GM19239 (cell line): ENCODE measurements at places on chromosomes 6 and 20.

DNA sequence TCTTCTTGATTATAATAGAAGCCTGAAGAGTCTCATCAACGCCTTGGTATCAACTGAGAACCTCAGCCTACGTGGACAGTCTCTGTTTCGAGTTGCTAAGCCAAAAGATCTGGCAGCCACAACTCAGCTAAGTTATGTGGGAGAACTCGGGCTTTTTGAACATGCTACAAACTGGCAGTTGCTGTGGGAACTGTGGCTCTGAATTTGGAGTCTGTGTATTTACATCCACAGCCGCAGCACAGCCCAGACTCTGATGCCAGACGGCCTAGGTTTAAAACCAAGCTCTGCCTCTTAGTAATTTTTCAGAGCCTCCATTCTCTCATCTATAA is 35.8 kb downstream of the RIPOR2 start:
- no peak for DNase-seq

- DNase-seq, result no peak
Measured at GRCh38 chr6:39843305-39844020, 51.3 kb downstream of the DAAM2 start.

DNA sequence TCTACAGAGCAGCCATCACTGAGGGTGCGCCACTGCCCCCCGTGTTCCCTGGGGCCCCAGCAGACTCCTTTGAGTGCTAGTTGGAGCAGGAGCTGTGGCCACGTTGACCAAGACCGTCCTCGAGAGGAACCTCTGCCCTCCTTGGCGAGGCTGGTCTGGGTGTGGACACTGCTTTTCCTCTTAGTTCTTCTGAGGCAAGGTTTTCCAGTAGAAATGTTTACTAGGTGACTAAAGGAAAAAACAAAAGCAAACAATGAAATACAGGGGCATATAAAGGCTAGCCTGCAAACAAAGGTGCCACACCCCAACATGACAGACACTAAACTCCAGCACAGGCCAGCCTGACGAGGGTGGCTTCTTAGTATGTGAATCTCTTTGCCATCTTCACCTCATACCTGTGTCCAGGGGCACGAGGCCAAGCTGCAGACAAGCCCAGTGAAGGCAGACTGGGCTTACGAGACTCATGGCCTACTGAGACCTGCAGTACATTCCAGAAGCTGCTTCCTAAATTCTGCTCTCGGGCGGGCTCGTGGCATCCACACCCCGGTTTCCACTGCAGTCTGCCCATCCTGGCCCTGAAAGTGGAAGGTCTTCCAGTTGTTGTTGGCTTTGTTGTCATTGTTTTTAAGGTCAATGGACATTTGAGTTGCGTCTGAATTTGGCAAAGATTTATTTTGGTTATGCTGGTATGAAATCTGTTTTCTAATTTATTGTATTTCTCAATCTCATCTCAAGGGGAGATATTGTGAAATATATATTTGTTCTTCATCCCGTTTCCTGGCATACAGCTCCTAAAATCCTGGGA is 39.2 kb downstream of the FAM50B start:
- no peak for DNase-seq

GRCh38 chr6:109958626-109959025 is 19.5 kb upstream of the GPR6 start:
- DNase-seq, result no peak

DNA sequence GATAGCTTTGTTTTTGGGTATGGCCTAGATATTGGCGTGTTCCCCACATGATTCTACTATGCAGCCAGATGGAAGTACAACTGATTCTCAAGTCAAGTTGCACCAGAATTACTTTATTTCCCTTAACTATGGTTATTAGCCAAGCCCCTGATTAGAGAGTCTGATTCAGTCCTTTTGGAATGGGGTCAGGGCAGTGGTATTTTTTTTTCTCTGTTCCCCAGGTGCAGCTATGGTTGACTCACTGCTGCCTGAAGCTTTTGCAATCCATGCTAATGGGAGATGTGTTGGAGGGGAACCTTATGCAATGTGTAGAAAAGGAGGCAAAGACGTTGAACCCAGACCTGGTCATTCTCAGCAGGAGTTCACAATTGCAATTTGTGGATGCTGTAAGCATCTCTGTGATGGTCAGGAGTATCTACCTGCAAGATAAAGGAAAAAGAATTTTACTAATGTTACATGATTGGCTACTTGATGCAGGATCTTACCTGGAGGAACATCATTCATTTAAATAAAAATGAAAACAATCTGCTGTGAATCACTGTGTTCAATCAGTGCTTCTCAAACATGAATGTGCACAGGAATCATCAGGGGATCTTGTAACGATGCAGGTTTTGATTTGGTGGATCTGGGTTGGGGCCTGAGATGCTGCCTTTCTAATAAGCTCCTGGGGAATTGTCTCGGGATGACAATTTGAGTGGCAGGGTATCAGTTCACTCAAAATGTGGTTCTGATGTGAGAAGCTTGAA is 49.4 kb downstream of the PFDN4 start:
- DNase-seq, result no peak

DNA sequence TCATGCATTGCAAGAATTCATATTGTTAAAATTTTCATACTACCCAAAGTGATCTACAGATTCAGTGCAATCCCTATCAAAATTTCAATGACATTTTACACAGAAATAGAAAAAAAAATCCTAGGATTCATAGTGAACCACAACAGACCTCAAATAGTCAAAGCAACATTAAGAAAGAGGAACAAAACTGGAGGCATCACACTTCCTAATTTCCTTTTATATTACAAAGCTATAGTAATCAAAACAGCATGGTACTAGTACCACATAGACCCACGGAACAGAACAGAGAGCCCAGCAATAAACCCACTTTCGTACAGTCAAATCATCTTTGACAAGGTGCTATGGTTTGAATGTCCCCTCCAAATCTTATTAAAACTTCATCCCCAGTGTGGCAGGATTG is 39.7 kb downstream of the NTSR1 start:
- no peak for DNase-seq

- no peak for DNase-seq
Measured at GRCh38 chr6:63600136-63600535, 27.9 kb downstream of the LOC128125822 start.

DNA sequence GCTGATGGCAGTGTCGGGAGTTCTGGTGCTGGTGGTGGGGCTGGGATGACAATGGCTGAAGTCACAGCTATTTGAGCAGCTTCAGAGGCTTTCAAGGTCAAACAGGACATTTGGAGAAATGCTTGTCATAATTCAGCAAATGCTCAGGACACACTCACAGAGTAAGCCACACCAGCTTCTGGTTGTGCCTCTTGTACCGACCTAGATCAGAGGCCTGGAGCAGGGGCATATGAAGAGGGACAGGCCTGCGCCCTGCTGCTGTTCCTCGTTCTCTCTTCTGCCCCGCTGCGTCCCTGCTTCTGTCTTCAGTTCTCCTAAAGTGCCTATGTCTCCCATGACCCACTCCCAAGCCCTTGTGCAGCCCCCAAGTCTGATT is 893 bp upstream of the PGC start:
- DNase-seq, result no peak

GRCh38 chr20:62357187-62357667 is 9.9 kb downstream of the LAMA5 start:
- DNase-seq, result no peak

- no peak for DNase-seq
Measured at GRCh38 chr6:28543651-28544610, 18.2 kb downstream of the GPX5 start.

- no peak for DNase-seq
Measured at GRCh38 chr20:9503526-9504245, 10.7 kb upstream of the LAMP5 start.

GRCh38 chr20:2084703-2085102 is 16.9 kb upstream of the STK35 start:
- no peak for DNase-seq

DNA sequence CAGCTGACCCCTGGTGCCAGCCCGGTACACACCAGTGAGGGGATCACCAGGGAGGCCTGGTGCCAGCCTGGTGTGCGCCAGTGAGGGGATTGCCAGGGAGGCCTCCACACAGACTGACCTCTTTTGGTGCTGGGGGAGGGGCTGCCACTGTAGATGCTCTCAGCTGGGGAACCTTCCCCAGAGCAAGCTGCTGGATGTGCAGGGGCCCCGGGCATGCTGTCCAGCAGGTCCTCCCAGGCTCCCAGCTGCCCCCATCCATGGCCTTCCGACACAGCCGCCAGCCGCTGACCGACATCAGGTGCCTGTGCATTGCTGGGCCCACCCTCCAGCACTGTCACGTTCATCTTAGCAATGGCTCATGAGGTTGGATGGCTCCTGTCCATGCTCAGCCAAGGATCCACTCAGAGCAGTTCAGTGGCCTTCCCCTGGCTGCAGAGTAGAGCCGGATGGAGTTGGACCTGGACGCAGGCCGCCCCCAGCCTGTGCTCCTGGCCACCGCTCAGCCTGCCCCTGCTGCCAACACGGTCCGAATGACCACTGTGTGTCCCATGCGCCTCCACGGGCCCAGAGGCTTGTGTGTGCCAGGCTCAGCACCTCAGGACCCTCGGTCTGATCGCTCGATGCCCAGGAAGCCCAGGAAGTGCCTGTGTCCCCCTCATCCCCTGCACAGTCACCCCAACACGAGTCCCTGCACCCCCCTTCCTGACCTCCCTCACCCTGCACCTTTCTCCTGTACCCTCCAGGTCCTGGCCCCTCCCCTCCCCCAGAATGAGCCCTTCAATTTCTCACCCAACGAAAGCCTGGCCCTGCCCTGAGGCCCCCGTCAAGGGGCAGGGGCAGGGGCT is 95.7 kb downstream of the YTHDF1 start:
- DNase-seq, result no peak

DNA sequence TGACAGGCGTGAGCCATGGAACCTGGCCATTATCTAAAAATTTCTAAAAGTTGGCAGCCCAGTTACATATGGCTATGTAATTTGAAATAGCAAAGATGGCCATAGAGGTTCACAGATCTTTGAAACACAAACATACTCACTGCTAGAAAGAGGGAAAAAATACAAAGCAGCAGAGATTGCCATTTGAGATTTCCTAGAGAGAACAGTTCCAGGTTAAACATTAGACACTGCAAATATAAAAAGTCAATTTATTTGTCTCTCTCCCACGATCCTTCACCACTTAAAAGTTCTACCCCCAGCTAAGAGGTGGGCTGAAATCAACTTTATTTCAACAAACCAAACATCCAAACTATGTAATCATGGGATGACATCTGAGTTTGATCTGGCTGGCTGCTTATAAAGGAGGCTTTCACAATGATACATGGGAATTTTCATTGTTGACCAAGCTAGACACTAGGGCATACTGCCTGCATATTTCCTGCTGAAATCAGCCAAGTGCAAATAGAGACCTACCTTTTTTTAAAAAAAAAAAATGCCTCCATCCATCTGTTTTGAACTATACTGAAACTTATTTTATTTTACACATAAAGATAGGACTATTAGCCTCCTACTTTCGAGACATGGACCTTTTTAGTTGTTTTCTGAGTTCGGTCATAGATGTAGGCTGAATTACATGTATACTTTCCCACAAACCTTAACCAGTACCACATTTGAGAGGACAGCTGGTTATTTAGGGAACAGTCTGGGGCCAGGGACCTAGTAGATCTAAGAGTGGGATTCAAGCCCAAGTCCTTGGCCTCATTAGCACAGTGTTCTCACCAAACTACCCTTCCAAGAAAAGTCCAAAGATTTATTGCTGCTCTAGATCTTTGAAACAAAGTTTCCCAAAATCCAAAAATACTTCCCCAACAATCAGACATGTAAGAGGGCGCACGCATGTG is 16.6 kb downstream of the DCDC2 start:
- DNase-seq, result no peak

- DNase-seq, result no peak
Measured at GRCh38 chr6:145758113-145758512, 22.8 kb upstream of the EPM2A start.

- DNase-seq, result no peak
Measured at GRCh38 chr6:169132352-169132940, 121.2 kb downstream of the THBS2 start.

- no peak for DNase-seq
Measured at GRCh38 chr20:36043892-36044515, 75.6 kb downstream of the CNBD2 start.

GRCh38 chr6:39313526-39314272 is 520 bp downstream of the KCNK17 start:
- DNase-seq, result no peak

- no peak for DNase-seq
Measured at GRCh38 chr6:144745439-144745838, 460.3 kb downstream of the UTRN start.

DNA sequence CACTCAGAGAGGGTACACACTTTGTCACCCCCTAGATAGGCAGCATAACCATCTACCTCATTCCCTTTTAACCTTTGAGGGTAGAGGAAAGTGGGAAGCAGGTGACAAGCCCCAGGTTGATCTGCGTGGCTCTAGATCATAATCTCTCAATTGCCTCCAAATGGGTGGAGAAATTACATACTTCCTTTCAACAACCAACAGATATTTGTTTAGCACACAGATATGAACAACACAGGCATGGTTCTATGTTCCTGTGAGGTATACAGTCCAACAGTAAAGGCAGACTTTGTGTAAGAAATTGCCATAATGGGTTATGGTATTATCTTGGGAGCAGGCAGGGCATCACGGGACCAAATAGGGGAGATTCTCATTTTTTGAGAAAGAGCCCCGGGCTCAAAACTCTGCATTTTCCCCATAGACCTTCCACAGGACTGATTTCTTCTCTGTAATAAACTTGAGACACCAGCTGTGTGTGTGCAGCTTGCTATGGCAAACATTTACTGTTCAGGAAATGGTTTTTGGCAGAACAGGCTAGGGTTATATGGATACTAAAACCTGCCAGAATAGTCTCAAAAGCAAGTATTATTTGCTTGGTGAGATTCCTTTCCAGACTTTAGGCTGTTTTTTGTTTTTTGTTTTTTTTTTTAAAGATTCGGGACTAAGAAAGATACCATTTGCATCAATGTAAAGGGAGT is 126.2 kb downstream of the CD164 start:
- no peak for DNase-seq

- DNase-seq, result no peak
Measured at GRCh38 chr20:7151676-7152470, 384.4 kb downstream of the BMP2 start.

DNA sequence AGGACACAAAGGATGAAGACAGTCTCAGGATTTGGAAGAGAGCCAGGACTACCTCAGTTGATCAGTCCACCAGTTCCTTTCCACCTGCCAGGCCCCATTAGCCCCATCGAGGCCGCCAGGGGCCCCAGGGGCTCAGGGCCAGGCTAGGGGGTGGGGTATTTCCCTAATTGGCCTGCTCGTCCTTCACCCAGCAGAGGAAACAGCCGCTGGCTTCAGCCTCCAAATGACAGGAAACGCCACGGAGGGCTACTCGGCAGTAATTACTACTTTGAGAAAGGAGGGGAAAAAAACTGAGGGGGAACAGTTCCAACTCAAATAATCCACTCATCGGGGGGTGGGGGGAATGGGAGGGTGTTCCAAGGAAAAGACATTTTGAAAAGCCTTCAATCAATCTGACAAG is 42.7 kb downstream of the MAFB start:
- no peak for DNase-seq

- DNase-seq, result no peak
Measured at GRCh38 chr6:54238396-54238795, 69.8 kb upstream of the TINAG start.

GRCh38 chr20:59193325-59193724 is 29.7 kb downstream of the ZNF831 start:
- no peak for DNase-seq
